WTC11 (cell line): ENCODE measurements at places on chromosomes 16 and 17.

DNA sequence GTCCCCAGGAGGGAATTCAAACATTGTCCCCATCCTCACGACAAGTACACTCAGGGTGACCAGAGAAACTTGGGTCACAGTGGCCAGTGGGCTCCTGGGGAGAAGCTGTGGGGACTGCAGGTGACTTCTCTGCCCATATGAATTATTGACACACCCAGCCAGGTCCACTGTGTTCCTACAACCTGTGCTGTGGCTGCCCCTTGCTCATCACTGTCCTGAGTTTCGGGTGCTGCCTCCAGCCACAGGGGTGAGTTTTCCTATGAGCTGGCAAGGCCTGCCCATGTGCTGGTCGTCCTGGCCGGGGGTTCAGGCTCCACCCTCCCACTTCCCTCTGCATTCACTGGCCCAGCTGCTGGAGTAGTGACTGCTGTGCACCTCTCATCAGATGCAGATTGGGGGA lies 59.0 kb upstream of the RBFOX3 start:
- DNase-seq: no peak

DNA sequence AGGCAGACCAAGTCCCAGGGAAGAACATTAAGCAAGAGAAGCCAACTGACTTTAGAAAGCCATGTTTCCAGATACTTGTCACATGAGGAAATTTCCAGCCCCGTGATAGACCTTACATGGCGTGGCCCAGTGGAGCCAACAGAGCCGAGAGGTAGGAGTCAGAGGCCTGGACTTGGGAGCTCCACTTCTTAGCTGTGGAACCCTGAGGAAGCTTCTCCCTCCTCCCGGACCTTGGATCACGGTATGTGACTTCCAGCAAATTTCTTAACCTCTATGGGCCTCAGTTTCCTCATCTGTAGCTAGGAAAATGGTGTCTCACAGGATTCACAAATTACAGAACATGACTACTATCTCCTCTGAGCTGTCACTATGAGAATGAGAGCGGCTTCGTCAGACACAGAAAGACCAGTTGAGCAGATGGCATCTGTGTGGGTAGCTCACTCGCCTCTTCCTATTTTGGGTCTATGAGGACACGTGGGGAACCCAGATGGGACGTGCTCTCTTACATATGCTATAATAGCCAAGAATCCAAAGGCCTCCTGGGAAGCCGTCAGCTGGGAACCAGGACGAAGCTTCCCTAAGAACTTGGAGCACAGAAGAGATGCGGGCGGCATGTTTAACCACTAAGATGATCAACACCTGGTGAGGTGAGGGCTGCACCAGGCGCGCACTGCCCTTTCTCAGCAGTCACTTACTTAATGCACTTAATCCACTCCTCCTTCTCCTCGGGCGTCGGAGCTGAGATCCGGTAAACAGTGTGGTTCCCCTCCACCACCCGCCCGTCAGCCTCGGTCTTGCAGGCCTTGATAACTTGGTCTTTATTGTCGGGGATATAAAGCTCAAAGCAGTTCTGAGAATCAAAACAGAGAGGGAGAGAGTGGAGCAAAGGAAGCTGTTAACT lies 102.3 kb downstream of the CYTH1 start:
- DNase-seq: no peak

DNA sequence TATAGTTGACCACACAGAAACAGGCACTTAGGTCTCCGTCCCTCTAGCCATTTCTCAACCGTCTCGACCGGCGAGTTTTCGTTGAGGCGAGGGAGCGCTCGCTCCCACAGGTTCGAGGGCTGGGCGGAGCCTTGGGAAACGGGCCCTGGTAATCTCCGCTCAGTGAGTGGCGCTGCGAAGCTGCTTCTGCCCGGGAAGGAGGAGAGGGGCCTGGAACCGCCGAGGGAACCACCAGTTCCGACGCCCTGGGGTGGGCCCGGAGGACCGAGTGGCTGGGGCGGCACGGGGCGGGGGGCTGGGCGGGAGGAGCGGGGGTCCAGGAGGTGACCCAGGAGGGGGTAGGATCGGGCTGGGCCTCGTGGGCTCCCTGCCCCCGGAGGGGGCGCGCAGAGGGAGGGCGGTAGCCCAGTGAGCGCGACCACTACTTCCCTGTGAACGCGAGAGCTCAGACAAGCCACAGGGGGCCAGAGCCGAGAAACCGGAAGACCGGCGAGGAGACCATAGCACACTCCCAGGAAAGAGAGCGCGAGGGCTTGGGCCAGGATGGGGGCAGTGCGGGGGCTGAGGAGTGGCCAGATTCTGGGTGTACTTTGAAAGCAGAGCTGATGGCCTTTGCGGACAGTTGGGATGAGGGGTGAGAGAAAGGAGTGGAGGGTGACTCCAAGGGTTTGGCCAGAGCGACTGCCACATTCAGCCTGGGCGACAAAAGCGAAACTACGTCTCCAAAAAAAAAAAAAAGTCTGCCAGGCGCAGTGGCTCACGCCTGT lies 29.9 kb upstream of the ARL4D start:
- DNase-seq: peak; percentile 85

DNA sequence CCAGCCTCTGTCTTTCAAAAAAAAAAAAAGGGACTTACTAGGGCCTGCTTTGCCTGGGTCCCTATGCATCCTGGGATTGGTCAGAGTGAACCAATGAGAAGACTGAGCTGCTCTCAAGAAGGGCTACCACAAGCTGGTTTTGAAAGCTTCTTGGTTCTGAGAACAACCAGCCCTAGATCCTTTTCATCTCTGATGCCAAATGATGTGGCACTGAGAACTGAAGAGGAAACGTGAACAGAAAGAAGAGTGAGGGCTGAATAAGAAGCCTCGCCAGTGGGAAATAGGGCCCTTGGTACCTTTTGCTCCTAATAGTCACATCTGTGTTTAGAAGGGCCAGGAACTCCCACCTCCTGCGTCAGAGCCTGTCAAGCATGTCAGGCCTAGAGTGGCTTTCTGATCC lies 10.7 kb downstream of the TACO1 start:
- DNase-seq: no peak

DNA sequence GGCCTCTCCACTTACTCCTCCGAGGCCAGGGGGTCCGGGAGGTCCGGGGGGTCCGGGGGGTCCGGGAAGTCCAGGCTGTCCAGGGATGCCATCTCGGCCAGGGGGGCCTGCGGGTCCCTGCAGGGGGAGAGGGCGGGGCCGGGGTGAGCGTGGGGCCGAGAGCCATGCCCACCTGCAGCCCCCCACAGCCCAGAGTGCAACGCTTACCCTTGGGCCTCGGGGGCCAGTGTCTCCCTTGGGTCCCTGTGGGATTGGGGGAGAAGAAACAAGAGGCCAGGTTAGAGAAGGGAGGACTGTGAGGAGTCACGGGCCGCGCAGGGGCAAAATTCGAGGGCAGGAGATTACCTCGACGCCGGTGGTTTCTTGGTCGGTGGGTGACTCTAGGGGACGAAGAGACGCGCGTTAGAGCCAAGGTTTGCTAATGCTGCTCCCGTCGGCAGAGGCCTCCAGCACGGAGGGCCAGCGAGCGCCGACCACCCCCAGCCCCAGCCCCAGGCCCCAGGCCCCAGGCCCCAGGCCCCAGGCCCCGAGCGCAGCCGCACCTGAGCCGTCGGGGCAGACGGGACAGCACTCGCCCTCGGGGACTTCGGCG lies 2.1 kb downstream of the COL1A1 start:
- no peak for DNase-seq

GRCh38 chr16:22979038-22979437 lies 165.1 kb downstream of the HS3ST2 start:
- no peak for DNase-seq

DNA sequence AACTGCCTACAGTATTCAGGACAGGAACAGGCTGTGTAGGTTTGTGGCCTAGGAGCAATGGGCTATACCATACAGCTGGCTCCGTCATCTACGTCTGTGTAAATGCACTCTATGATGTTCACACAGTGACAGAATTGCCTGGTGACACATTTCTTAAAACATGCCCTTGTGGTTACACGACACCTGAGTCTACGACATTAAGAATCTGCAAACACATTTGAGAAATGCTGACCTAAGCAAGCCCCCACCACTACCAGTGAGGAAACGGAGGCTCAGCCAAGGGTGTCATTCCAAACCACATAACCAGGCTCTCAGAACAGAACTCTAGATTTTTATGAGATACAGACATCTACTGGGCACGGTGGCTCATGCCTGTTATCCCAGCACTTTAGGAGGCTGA lies 23.5 kb downstream of the USP36 start:
- no peak for DNase-seq

DNA sequence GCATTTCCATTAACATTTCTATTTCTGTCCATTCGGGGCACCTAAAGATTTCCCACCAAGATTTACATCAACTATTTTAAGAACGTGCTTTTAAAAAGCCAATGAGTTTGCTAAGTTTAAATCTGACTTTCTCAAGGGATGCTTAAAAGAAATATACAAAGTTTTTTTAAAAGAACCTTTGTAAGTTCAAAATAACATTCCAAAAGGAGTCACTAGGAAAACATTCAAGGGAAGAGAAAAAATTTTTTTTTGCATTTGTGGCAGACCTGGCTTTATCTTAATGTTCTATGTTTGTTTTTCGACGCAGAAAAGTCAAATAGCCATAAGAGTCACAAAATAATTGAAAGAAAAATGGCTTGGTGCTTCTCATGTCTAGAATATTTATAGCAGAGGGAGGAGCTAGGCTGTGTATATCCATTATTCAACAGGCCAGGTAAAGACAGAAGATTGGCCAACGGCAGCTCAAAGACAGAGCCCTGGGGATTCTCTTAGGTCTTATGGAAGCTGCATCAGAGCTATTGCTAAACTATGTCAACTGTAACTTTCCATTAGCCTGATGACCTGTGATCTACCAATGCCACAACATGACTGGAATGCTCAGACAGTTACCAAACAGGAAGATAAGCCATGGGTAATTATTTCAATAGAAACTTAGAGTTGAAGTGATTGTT lies 37.8 kb upstream of the MYOCD start:
- no peak for DNase-seq

GRCh38 chr16:11264155-11264832 lies 4.8 kb downstream of the TNP2 start:
- DNase-seq: no peak

- DNase-seq: no peak
These were observed 38.4 kb upstream of the PABPN1L start for GRCh38 chr16:88904676-88905365.

GRCh38 chr17:45289301-45290268 lies 27.2 kb downstream of the MAP3K14 start:
- DNase-seq: no peak
